ENCODE measurements at places on chromosomes 2 and 18.

DNA sequence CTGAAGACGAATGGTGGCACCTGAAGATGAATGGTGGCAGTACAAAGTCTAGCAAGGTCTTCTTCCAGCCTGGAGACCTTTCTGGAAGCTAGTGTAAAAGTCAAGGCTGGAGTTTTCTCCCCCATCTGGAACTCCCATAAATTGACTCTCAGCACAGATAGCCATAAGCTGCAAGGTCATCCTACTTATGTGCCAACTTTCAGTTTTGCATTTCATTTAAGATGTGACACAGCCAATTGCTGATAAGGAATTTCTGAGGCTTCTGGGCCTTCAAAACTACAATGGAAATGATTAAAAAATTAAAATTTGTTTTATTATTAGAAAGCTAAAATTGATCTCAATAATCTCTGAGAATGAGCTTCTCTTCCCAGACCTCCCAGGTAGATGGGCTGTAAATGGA, 10.2 kb downstream of the XDH start:
- H3K36me3 ChIP-seq, result no peaks in the 10 kb centered on the region
- no peaks in the 10 kb centered on the region for H3K4me1 ChIP-seq

- no peaks in the 10 kb centered on the region for H3K36me3 ChIP-seq
- peak overlapping the region; percentile 68 for H3K27ac ChIP-seq
- DNase-seq, result no peak
Observed at GRCh38 chr2:27730261-27730662, 41.3 kb upstream of the MRPL33 start.

GRCh38 chr2:54801352-54801751, 77.9 kb downstream of the EML6 start:
- no peaks in the 10 kb centered on the region for H3K36me3 ChIP-seq
- H3K27me3 ChIP-seq, result no peaks in the 10 kb centered on the region
- DNase-seq, result no peak
- no peaks in the 10 kb centered on the region for H3K4me1 ChIP-seq
- H3K27ac ChIP-seq, result no peak overlapping the region

- H3K27me3 ChIP-seq, result no peaks in the 10 kb centered on the region
- DNase-seq, result no peak
- H3K27ac ChIP-seq, result no peak overlapping the region
- H3K4me1 ChIP-seq, result no peaks in the 10 kb centered on the region
Observed at GRCh38 chr2:1987379-1987778, 243.1 kb upstream of the PXDN start.

GRCh38 chr18:37487400-37487867, 78.2 kb downstream of the CELF4 start:
- no peaks in the 10 kb centered on the region for H3K36me3 ChIP-seq
- no peak overlapping the region for H3K4me3 ChIP-seq
- no peak overlapping the region for H3K27ac ChIP-seq
- H3K27me3 ChIP-seq, result peaks cover 87% of the 10 kb centered on the region
- DNase-seq, result peak; percentile 6

GRCh38 chr2:38626326-38627035, 23.8 kb upstream of the HNRNPLL start:
- DNase-seq, result no peak
- no peak overlapping the region for H3K27ac ChIP-seq
- H3K4me3 ChIP-seq, result no peak overlapping the region
- H3K36me3 ChIP-seq, result no peaks in the 10 kb centered on the region
- no peaks in the 10 kb centered on the region for H3K4me1 ChIP-seq

DNA sequence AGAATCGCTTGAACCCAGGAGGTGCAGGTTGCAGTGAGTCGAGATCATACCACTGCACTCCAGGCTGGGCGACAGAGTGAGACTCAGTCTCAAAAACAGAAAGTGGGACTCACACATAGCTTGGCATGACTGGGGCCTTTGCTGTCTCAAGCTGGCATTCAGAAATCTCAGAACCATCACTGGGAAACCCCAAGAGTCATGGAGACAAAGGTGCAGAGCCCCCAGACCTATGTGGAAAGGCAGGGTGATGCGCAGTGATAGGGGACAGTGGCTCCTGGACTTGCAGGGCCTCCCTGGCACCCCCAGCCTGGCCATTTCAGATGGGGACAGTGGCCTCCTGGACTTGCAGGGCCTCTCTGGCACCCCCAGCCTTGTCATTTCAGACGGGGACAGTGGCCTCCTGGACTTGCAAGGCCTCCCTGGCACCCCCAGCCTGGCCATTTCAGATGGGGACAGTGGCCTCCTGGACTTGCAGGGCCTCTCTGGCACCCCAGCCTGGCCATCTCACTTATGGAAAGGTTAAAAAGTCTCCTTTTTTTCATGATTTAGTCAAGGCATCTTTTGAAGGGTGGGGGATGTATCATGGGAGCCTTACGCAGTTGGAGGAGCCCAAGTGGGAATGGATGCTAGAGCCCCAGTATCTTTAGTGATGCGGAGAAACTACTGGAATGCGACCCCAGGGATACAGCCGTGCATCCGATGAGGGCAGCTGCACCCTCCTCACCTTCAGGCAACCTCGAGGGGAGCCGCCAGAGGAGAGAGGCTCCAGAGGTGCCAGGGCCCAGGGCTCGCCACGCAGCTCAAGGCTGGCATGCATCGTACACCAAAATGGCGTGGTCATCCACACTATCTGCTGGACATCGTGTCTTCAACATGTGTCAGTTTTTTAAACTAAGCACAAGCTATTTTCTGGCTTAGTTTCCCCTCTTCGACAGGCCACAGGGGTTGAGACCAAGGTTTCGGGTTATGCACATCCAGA, 30.5 kb downstream of the ZNF516 start:
- peaks cover 32% of the 10 kb centered on the region for H3K4me1 ChIP-seq
- no peak overlapping the region for H3K27ac ChIP-seq
- DNase-seq, result no peak
- no peaks in the 10 kb centered on the region for H3K27me3 ChIP-seq
- H3K36me3 ChIP-seq, result peaks cover 14% of the 10 kb centered on the region
- H3K4me3 ChIP-seq, result no peak overlapping the region

DNA sequence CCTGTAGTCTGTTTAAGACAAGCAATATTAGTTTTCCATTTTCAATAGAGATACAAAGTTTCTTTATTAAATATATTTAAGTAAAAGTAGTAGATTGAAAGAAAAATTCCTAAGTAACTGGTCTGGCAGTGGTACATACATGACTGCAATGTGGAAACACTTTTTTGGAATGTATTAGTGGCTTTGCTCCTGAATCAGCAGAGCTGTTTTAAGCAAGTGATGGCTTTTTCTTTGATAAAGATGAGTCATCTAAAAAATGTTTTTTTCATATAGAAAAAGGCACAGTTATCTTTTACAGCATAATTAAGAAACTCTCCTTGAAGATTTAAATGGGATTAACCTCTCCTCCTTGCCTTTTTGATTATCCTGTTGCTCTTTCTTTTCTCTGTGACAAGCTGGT, 34.9 kb downstream of the KDM3A start:
- H3K4me3 ChIP-seq, result no peak overlapping the region
- H3K36me3 ChIP-seq, result peaks cover 5% of the 10 kb centered on the region
- H3K27ac ChIP-seq, result no peak overlapping the region
- H3K27me3 ChIP-seq, result no peaks in the 10 kb centered on the region
- DNase-seq, result no peak
- peaks cover 12% of the 10 kb centered on the region for H3K4me1 ChIP-seq

DNA sequence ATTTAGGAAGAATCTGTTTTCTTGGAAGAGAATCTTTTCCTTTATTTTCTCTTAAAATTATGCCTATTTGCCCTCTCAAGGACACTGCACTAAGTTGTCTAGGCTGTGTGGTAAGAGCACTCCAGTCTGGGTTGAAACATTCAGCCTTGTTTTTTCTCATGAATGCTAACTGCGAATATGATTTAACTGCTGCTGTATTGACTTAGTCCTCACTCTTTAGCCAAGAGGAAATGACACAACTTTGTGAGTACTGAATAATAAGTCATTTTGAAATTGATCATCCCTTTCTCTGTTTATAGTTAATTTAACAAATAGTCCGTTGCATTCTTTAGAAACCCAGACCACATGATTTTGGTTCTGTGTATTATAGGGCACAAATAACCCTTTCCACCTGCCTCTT, 4.5 kb upstream of the RND3 start:
- no peak for DNase-seq
- H3K36me3 ChIP-seq, result no peaks in the 10 kb centered on the region
- H3K4me3 ChIP-seq, result no peak overlapping the region
- H3K27me3 ChIP-seq, result no peaks in the 10 kb centered on the region
- no peak overlapping the region for H3K27ac ChIP-seq

GRCh38 chr2:11874861-11875260, 128.4 kb downstream of the LPIN1 start:
- H3K4me3 ChIP-seq, result no peak overlapping the region
- H3K27ac ChIP-seq, result no peak overlapping the region
- no peaks in the 10 kb centered on the region for H3K4me1 ChIP-seq
- no peak for DNase-seq
- H3K36me3 ChIP-seq, result no peaks in the 10 kb centered on the region

GRCh38 chr2:9809064-9809356, 34.3 kb upstream of the TAF1B start:
- no peaks in the 10 kb centered on the region for H3K36me3 ChIP-seq
- H3K4me3 ChIP-seq, result no peak overlapping the region
- no peaks in the 10 kb centered on the region for H3K27me3 ChIP-seq
- peaks cover 9% of the 10 kb centered on the region for H3K4me1 ChIP-seq
- no peak for DNase-seq

GRCh38 chr2:152016181-152017120, 82.4 kb downstream of the CACNB4 start:
- H3K36me3 ChIP-seq, result no peaks in the 10 kb centered on the region
- no peak for DNase-seq
- H3K27me3 ChIP-seq, result no peaks in the 10 kb centered on the region
- H3K4me1 ChIP-seq, result no peaks in the 10 kb centered on the region
- no peak overlapping the region for H3K4me3 ChIP-seq

GRCh38 chr2:105775809-105776559, 31.3 kb downstream of the NCK2 start:
- H3K4me3 ChIP-seq, result no peak overlapping the region
- no peaks in the 10 kb centered on the region for H3K36me3 ChIP-seq
- H3K27me3 ChIP-seq, result no peaks in the 10 kb centered on the region
- DNase-seq, result no peak

- no peak overlapping the region for H3K4me3 ChIP-seq
- H3K27ac ChIP-seq, result peak overlapping the region; percentile 10
Observed at GRCh38 chr18:28152354-28152753, 24.6 kb downstream of the CDH2 start.

GRCh38 chr2:140506606-140507005, 1624.2 kb downstream of the LRP1B start:
- H3K4me1 ChIP-seq, result no peaks in the 10 kb centered on the region
- H3K27ac ChIP-seq, result no peak overlapping the region
- H3K27me3 ChIP-seq, result no peaks in the 10 kb centered on the region
- H3K4me3 ChIP-seq, result no peak overlapping the region
- no peaks in the 10 kb centered on the region for H3K36me3 ChIP-seq

DNA sequence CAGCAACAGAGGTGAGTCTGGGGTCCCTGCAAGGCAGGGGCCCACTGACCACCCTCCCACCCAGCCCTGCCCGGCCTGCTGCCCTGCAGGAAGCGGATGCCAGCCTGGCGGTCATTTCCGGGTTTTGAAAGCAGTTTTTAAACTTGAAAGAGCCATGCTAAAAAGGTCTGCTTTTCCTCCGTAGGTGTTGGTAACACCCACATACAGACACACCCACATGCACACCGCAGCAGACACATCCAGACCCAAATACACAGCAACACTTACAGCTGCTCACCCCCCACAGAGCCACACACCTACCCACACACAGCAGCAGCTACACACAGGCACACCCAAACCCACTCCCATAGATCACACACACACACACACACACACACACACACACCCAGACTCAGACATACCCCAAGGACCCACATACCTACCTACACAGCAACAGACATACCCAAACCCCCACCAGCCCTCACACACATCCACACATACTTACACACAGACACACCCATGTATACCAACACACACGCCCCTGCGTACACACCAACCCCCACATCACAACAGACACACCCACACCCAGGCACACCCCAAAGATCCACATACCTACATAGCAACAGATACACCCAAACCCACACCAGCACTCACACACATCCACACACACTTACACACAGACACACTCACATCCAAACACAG, 7.6 kb downstream of the ZFP36L2 start:
- peaks cover 8% of the 10 kb centered on the region for H3K36me3 ChIP-seq
- H3K4me1 ChIP-seq, result peaks cover 58% of the 10 kb centered on the region
- peak overlapping the region; percentile 72 for H3K4me3 ChIP-seq
- peak overlapping the region; percentile 99 for H3K27ac ChIP-seq
- H3K27me3 ChIP-seq, result no peaks in the 10 kb centered on the region
- no peak for DNase-seq

GRCh38 chr2:100632037-100632436, 69.2 kb downstream of the PDCL3 start:
- no peak overlapping the region for H3K27ac ChIP-seq
- no peak for DNase-seq
- no peaks in the 10 kb centered on the region for H3K27me3 ChIP-seq
- no peaks in the 10 kb centered on the region for H3K4me1 ChIP-seq

DNA sequence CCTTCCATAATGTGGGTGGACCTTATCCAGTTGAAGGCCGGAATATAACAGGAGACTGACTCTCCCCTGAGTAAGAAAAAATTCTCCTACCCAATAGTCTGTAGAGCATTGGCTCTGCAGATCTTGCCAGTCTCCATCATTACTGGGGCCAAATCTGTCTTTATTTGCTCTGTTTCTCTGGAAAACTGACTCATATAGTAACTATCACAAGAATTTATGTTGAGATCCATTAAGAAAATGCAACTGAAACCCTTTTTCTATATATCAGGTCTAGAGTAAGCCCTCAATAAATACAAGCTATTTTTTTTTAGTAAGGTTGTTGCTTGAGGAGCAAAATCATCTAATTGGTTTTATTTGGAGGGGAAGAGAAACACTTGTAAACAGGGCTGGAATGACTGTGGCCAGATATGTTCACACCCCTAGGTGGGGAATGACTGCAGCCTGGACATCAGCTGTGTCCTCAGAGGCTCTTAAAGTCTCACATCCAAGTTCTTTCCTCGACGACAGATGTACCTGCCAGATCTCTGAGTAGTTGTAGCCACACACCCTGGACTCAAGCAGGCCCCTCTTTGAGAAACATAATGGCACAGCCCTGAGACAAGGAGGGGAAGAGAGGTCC, 339.7 kb downstream of the TNS1 start:
- H3K27ac ChIP-seq, result no peak overlapping the region
- H3K4me1 ChIP-seq, result peaks cover 25% of the 10 kb centered on the region
- no peak for DNase-seq
- no peak overlapping the region for H3K4me3 ChIP-seq
- no peaks in the 10 kb centered on the region for H3K27me3 ChIP-seq
- H3K36me3 ChIP-seq, result no peaks in the 10 kb centered on the region
